ENCODE measurements at places on chromosomes 16 and 17.

GRCh38 chr16:49524216-49524946 is 150.8 kb downstream of the C16orf78 start:
- no peak for DNase-seq

- no peak for DNase-seq
Measured at GRCh38 chr17:6495450-6496115, 51.3 kb downstream of the PIMREG start.

DNA sequence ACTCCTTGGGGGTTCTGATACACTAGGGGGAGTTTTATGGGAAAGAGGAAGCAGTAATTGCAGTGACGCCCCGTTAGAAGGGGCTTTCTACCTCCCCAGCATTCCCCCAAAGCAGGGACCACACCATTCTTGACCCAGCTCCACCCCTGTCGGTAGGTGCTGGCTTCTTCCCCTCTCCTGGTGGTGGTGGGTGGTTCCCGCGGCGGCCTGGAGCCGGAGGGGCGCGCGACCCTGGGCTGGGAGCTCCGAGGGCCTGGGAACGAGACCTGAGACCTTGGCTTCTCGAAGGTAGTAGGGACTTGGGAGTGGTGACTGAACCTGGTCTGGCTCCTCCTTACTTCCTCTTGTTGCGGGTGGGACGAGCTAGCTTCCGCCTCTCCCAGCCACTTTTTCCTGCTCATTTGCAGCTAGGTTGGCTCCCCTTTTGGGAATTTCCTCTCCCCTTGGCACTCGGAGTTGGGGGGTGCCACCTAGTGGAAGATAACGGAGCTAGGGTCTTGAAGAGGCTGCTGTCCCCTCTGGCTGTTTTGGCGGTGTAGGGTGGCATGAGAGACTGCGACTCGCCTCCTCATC is 438 bp downstream of the GRN start:
- DNase-seq: no peak

- no peak for DNase-seq
Measured at GRCh38 chr17:50290933-50291332, 16.7 kb downstream of the TMEM92 start.

- DNase-seq: peak; percentile 25
Measured at GRCh38 chr17:77372444-77373298, 231.9 kb downstream of the SEC14L1 start.

GRCh38 chr16:27918755-27919154 is 144.8 kb downstream of the GSG1L start:
- DNase-seq: no peak

- no peak for DNase-seq
Measured at GRCh38 chr16:46911038-46911437, 26.9 kb downstream of the GPT2 start.

Data from stimulated activated CD8-positive, alpha-beta memory T cell treated with anti-CD3 and anti-CD28 coated beads, Interleukin-15, amount 100 ng/mL, for 1 hour (primary cell).